ENCODE measurements at places on chromosomes 5 and 9.

DNA sequence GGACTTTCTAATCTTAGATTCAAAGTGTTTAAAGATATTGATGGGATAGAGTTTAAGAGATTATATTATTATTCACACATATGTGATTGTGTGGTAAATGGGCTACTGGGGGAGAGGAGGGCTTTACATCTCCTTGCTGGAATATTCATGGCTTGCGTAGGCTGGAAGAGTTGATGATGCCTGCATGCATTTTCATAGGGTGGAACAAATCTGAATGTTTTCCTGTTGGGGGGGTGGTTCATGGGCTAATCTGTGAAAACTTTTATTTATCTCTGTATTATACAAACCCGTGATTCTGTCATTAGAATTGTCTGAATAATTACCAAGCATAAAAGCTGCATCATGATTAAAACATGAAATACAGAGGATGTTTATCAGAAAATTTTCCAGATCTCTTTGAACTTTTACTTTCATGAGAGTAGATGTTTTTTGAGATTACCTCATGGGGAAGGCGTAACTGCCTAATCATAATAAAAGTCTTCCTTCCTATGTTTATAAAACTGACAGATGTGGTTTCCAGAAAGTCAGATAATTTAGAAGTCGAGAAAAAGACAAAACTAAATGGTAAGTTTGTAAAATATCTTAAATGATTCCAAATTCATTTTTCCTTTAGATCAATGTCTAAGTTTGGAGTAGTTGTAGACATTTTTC is 1185.4 kb upstream of the SEMA6A start:
- no peak for ATAC-seq

GRCh38 chr9:4073371-4073770 is 226.5 kb downstream of the GLIS3 start:
- no peak for ATAC-seq

- ATAC-seq, result no peak
These were observed 59.7 kb downstream of the GGTA1 start for GRCh38 chr9:121439711-121440664.

DNA sequence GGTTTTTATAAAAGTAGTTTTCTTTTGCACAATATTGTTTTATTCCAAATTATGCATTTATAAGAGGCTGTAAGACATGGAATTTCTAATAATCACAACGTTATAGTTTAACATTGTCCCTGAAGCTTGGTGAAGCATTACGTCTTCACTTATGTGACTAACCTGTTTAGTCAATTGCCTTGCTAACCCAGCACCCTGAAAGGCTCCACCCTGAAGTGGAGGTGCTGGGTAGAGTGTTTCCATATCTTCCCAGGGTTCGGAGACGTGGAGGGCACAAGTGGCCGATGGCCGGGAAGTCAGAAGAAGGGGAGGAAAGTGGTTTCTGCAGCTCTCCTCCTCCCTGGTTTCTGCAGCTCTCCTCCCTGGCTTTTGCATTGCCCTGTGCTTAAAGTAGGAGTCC is 83.4 kb downstream of the TRIO start:
- ATAC-seq, result no peak

- ATAC-seq, result no peak
These were observed 68.2 kb downstream of the DMRTA1 start for GRCh38 chr9:22514871-22515270.

DNA sequence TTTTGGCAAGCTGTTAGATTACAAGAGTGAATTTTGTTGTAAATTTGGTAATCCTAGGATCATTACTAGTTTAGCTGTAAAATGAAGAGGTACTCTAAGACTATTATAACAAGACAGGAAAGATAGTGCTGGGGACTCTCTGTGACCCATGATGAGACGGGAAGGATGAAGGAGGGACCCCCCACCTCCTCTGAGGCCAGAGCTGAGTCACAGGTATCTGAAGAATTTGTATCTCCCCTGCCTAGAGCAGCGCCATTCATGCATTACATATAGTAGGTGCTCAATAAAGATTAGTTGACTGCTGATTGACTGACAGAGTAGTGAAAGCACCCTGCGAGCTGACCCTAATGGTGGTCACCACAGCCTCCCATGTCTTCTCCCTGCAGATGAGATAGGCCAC is 202.8 kb downstream of the SNX18 start:
- no peak for ATAC-seq

DNA sequence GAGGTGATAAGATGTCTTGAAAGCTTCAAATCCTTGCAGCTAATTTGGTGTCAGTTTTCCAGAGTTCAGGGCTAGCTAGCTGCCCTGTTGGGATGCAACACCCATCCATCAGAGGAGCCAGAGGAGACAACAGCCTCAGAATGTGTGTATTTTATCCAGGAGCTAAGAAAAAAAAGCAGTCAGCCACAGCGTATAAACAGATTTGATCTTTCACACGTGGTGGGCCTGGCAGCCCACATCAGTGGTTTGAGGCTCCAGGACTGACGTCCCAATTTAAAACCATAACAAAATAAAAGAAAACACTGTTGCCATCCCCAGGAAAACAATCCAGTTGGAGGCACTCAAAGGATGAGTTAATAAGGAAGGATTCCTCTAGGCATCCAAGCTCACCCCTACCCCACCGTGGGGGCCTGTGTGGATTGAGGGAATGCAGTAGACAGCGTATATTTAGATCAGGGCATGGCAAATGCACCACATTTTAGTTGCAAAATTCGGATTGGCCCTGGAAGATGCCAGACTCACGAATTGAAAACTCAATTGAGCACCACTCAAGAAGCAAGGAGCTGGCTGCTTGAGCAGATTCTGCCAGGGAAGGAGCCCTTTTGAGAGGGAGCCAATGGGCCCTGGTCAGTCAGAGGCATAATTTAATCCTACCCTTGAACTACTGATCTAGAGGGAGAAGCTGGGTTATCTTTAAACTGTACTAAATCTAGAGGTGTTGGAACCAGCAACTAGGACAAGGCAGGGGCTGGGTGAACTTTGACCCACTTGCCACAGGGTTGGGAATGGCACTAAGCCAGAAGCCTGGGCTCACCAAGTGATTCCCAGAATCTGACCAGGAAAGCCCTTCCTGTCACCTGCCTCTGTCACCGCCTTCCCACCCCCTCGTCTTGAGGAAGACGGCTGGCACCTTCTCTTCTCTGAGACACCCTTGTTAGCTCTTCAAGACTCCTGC is 17.5 kb downstream of the ADRA1B start:
- ATAC-seq, result no peak

DNA sequence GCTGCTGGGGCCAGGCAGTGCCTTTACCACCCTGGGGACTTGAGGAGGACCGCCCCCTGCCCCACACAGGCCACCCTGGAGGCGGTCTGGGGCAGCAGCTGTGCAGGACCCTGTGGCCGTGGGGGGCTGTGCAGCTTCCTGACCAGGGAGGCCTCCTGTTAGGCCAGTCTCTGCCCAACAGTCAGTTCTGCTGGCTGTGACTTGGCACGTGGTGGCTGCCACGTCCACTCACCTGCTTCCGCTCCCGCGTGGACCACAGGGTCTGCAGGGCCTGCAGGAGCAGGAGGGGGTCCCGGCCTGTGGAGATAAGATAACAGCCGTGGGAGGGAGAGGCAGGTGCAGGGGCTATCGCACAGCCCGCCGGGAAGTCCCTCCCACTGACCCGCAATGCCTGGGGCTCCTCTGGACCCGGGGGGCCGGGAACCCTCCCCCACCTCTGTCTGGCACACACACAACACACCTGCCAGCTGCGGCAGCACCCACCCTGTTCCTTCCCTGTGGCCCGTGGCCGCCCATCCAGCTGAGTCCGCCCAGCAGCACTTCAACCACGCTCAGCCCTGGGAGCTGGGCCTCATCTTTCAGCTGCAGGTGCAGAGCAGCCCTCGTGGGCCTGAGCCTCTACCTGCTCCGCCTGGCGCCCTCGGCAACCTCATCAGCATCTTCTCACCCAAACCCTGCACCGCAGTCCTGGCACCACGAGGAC is 39.7 kb downstream of the EXD3 start:
- ATAC-seq, result no peak

- no peak for ATAC-seq
These were observed 124.5 kb upstream of the GNA14 start for GRCh38 chr9:77772646-77773045.

DNA sequence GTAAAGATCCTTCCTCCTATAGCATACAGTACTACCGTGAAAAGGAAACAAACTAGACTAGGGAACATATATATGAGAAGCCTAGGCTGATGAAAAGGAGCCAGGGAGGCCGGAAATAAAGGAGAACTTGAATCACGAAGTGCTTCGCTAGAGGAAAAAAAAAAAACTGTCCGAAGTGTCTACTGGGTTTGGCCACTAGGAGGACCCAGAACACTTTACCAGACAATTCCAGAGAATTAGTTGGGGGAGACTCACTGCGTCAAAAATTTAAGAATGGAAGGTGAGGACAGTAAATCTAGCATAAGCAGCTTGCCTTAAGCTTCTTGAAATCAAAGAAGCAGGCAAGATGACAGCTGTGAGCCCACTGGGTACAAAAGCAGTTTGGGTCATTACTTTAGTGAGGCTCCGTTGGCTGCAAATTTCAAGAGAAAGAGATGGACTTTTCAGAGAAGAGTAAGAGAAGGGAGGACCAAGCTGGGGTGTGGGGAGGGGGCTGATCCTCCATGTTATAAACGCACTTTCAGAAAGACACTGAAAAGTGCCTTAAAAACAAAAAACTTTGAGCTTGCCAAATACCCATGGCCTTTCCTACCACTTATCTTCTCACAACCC is 47.4 kb downstream of the P4HA2 start:
- ATAC-seq, result no peak

GRCh38 chr5:156498226-156498980 is 171.4 kb downstream of the SGCD start:
- ATAC-seq, result no peak

DNA sequence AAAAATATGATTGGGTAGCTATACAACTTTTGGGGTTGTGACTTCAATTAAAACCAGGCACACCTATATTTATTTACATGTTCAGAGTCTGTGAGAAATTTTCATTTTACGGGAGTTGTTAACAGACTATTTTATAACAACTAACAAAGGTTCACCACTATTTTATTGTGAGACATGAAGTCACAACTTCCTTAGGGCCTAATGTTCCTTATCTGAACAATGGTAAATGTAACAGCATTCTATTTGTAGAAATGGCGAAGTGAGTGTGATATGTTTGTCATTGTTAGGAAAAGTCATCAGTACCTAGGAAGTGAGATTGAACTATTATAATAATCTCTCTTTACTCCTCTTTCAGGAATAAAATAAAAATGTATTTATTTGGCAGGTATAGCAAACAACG is 67.4 kb downstream of the CSNK1G3 start:
- no peak for ATAC-seq

DNA sequence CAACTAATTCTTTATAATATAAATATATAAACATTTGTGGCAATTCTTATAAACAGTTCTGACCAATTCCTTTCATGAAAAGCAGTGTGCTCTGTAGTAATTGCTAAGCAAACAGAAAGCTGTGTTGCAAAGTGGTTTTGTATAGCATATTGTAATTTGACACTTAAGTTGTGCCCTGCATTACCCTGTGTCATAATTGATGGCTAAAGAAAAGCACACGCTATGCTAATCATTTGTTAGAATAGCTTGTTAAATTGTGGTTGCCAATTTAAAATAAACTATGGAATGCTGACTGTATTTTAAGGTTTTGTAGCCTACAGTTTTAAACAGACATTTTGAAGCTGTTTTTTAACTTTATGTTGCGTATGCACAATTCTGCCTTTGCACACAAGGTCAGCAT is 140.0 kb downstream of the PBX3 start:
- ATAC-seq, result no peak

GRCh38 chr5:171762021-171762608 is 23.5 kb upstream of the SMIM23 start:
- no peak for ATAC-seq

GRCh38 chr9:17031546-17031945 is 103.3 kb upstream of the CNTLN start:
- no peak for ATAC-seq

Data from activated CD4-positive, CD25-positive, alpha-beta regulatory T cell treated with anti-CD3 and anti-CD28 coated beads, Interleukin-2, amount 50 U/mL, for 24 hours (primary cell).